Activated CD4-positive, CD25-positive, alpha-beta regulatory T cell treated with anti-CD3 and anti-CD28 coated beads, Interleukin-2, amount 50 U/mL, for 24 hours (primary cell): ENCODE measurements at places on chromosomes 12 and 14.

DNA sequence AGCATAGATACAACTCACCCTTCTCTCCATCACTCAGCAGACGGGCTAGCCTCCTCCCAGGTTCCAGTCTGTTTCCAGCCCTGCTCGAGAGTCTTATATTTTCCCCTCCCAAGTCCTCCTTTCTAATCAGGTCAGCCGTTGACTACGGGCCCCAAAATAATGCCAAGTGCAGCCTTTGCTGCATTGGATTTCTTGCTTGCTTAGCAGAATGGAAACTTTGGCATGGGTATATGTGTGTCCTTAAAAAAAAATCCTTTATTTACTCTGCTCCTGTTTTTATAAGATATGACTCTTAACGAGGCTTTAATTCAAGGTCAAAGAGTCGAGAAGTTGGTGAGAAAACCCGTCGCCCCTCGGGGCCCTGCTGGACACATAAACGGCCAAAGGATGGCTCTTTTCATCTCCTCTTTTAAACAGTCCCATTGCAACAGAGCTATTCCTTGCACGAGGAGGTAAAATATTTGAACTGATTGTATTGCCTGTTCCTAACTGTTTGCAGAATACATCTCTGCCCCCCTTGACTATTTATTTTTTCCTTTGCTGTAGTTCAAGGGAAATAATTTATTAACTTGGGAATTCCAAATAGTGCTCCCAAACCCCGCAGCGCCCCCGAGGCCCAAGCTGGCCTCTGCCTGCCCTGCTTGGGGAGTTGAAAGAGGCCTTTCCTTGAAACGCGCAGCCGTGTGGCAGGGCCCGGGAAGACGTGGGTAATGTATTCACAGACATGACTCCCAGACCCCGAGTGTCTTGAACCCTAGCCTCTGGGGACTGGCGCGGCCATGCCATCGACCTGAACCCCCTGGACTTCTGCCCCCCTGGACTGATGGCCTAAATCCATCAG, 156.5 kb upstream of the MYL2 start:
- no peak for ATAC-seq

- ATAC-seq = no peak
Measured at GRCh38 chr12:13084898-13085640, 18.4 kb downstream of the GSG1 start.

DNA sequence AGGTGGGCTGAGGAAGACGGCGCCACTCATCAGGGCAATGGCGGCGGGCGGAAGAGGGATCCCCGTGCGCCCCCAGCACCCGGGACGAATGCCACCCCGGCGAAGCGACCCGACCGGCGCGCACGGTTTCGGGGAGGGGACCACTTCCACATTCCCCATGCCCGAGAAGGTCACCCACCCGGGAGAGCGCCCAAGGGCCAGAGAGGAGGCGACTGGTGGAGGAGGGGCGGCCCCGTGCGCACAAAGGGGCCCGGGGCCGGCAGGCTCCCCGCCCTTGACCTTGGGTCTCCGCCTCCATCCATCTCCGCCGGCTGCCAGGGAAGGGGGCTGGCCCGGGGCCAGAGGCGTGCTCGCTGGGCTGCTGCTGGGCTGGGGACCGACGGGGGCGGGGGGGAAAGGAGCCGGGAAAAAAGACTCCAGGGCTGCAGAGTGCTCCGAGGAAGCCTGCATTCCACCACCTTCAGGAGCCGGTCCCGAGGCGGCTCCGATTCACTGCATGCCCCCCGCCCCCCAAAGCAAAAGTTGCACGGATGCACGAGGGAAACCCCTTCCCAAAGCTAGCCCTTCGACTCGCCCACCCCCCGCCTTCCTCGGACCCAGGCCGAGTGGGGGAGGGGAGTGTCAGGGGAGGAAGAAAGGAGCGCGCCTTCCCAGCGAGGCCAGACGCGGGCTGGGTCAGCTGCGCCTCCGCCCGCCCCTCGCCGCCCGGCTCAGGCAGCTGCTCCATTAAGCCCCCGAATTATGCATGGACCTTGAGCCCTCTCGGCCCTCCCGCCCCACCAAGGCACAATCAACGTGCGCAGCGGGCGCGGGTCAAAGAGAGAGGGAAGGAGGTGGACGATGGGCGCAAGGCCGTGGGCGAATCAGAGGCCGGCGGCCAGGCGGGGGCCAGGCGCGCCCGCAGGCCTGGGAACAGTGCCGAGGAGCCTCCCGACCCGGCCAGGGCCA, 26.2 kb downstream of the BCL11B start:
- ATAC-seq = no peak

DNA sequence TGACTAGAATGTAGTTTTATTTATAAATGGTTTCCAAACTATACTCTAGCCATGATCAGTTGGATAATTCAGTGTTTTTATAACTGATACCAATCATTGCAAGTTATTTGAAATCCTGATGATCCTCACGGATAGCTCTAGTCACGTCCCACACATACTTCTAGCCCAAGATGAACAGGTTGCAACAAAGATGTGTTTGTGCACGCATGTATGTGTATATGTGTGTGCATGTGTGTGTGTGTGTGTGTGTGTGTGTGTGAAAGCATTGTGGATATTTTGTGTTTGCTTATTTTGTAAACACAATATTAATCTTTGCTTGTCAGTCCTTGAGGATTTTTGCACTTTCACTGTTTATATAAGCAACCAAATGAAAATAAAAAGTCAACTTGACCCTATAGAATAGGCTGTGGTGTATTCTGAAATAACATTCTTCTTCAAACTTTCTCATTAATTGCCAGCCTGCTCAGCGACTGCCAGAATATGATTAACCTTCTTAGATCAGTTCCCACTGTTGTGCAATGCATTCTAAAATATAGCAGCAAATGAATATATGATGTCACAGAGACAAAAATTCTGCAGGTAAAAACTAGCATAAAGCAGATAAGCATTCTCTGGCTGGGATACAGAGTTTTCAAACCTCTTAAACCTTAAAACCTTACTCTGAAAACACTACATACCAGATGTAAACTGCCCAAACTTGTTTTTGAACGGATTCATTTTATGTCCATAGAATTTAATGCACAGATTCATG, 48.8 kb upstream of the HIF1A start:
- ATAC-seq = no peak
